ENCODE measurements at places on chromosomes 12 and 14. TPM values are rescaled to one million over a fixed set of nuclear protein-coding genes. Genes with fewer than 3 reads are reported as not detected.

- DNase-seq: no peak
These were observed 217.3 kb upstream of the CPNE8 start for GRCh38 chr12:39122562-39123204.

MAP1LC3B2 gene
- 0.29 TPM for total RNA-seq

DNA sequence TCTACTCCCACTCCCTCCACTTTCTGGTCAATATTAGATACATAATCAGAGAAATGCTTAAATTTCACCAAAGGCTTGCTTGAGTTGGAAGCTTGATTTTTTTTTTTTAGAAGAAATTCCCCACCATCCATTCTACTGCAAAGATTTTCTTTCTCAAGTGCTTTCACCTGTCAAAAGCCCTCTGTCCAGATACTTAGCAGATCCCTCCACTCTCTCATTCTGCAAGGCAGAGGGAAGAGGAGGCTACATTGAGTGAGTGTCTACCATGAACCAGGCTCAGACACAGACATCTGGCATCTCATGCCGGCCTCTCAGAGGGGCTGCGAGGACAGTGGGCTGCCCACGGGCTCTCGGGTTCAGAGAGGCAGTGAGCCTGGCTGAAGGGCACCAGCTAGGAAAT lies 127.6 kb upstream of the GSC start:
- DNase-seq: no peak

STAT6 gene
- 149 TPM for total RNA-seq

DNA sequence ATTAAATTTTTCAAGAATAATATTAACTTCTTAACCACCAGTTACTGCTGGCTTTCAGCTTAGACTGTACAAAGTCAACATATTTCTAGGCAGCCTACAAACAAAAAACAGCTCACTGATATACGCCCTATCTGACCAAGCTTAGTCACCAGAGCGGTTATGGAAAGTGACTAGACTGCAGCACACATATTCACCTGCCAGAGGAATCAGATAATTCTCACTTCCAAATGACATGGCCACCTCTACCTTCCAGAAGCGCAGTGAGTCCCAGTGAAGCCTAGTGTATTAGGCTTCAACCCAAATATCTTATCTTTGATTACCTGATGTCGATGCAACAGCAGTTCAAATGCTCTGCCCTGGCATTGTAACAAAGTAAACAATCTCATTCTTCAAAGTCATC lies 8.5 kb downstream of the STXBP6 start:
- no peak for DNase-seq

All from osteoblast (primary cell).